ENCODE measurements at places on chromosomes 1 and 21.

- DNase-seq, result no peak
Measured at GRCh38 chr1:235818632-235819136, 48.0 kb downstream of the LYST start.

GRCh38 chr1:221573756-221574155 lies 168.1 kb downstream of the DUSP10 start:
- peak; percentile 56 for DNase-seq

DNA sequence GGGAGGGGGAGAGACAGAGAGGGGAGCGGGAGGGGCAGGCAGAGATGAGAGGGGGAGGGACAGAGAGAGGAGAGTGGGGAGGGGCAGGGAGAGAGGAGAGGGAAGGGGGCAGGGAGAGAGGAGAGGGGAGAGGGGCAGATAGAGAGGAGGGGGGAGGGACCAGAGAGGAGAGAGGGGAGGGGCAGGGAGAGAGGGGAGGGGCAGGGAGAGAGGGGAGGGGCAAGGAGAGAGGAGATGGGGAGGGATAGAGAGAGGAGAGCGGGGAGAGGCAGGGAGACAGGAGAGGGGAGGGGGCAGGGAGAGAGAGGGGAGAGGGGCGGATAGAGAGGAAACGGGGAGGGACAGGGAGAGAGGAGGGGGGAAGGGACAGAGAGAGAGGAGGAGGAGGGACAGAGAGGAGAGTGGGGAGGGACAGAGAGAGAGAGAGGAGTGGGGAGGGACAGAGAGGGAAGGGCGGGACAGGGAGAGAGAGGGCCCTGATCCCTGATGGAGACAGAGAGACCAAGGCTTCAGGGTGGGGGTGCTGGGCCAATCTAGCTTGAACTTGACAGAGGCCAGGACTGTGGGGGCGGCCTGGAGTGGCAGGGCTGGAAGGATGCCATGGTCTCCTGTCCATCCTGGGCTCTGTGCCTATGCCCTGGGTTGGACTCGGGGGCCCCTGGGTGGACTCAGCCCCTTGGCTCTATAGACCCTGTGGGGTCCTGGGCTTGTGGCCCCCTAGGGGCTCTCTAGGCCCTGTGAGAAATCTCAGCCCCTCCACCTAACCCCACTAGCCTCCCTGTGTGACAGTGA lies 43.6 kb downstream of the DMRTB1 start:
- no peak for DNase-seq

- no peak for DNase-seq
Measured at GRCh38 chr1:44067266-44068250, 36.3 kb upstream of the SLC6A9 start.

DNA sequence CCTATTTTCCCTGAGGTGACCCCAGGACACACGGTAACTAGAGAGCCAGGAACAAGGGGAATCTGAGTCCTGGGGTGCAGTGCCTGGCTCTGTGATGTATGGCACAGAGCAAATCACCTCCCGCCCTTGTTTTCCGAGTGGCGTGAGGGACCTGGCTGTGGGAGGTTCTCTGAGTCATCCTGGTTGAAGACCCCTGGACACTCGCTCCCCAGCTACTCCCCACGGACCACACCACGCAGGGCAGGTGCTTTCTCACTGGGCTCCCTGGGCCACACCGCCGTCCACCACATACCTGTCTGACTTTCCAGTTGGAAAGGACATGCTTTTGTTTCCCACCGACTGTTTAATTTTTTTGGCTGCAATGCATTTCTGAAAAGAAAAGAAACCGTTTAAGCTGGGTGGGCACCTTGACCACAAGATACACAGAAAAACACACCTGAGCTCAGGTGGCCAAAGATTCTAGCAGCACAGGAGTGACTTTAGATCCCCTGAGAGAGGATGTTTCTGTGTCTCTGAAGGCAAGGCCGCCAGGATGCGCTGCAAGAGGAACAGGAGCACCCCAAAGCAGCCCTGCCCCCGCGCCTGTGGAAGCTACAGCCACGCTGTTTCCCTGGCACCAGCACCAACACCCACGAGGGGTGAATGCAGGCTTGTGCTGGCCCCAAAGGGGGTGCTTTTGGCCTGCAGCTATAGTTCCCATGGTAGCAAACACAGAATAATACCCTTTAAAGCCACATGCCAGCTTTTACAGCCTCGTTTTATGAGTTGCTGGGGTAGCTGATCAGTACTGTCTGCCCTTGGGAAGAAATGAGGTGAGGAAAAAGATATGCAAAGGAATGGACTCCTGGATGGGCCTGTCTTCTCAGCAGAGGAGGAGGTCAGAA lies 8.1 kb upstream of the SRM start:
- no peak for DNase-seq

GRCh38 chr1:94795434-94795833 lies 24.7 kb upstream of the SLC44A3 start:
- DNase-seq, result no peak

- no peak for DNase-seq
Measured at GRCh38 chr1:193413376-193413775, 227.0 kb upstream of the B3GALT2 start.

- DNase-seq, result no peak
Measured at GRCh38 chr1:111406321-111406768, 21.2 kb downstream of the OVGP1 start.

DNA sequence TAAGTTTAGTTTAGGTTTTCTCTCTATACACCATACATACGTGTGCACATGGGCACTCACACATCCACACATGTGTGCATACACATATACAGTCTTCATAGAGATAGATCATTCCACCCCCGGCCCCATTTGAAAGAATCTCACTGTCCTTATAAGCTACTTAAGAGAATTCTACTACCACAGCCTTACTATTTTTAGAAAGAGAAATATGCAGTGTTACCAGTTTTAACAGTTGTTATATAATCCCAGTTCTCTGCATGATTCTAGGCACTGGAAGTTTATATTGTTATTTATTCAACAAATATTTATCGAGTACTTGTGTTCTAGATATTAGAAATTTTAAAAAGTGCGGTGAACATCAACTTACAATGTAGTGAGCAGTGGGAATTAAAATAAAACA lies 41.5 kb downstream of the KCTD3 start:
- no peak for DNase-seq

- DNase-seq, result no peak
Measured at GRCh38 chr1:175818929-175819328, 75.5 kb upstream of the TNR start.

DNA sequence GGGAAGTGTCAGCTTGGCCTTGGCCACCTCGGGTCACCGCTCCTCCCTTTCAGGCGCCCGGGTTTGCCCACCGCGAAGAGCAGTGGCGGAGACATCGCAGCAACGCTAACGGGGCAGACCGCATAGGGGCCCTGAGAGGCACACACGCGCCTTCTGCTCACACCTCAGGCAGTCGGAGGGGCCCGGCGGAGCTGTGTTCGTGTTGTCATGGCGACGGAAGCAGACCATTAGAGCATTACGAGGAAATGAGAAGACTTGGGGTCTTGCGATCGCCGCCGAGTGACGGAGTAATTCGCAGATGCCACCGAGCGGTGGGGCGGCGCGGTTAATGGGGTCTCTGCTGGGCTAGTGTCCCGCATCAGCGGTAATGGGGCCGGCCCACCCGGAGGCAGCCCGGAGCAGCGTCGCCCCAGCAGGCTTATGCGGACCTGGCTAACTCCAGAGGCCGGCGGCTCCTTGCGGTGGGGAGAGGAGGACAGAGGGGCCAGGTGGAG lies 144.1 kb downstream of the TNR start:
- no peak for DNase-seq

- DNase-seq, result no peak
Measured at GRCh38 chr1:65258106-65258505, 51.2 kb upstream of the DNAJC6 start.

DNA sequence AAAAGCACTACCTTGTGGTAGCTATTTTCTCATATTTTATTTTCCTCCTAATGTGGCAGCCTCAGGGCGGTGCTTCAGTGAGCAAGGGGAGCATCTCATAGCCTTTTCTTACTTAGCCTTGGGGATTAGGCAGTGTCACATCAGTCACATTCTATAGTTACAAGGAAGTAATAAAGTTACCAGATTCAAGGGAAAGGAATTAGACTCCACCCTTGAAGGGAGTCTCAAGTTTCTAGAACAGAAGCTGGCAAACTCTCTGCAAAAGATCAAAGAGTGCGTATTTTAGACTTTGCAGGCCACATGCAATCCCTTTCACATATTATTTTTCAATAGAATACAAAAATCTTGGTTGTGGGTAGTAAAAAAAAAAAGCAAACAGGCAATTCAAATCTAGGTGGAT lies 350.4 kb downstream of the AMY1C start:
- no peak for DNase-seq

- DNase-seq, result no peak
Measured at GRCh38 chr1:232891656-232892317, 58.6 kb upstream of the NTPCR start.

- peak; percentile 37 for DNase-seq
Measured at GRCh38 chr1:156025876-156026275, 5.1 kb upstream of the SSR2 start.

GRCh38 chr1:197683895-197684553 lies 91.3 kb downstream of the DENND1B start:
- DNase-seq, result no peak

- no peak for DNase-seq
Measured at GRCh38 chr1:230054092-230054749, 12.8 kb upstream of the GALNT2 start.

Data from left cardiac atrium (tissue), 4 donors.